MCF 10A (cell line): ENCODE measurements at places on chromosomes 3 and 15.

- DNase-seq, result no peak
Measured at GRCh38 chr15:82951472-82952157, 905 bp downstream of the HOMER2 start.

DNA sequence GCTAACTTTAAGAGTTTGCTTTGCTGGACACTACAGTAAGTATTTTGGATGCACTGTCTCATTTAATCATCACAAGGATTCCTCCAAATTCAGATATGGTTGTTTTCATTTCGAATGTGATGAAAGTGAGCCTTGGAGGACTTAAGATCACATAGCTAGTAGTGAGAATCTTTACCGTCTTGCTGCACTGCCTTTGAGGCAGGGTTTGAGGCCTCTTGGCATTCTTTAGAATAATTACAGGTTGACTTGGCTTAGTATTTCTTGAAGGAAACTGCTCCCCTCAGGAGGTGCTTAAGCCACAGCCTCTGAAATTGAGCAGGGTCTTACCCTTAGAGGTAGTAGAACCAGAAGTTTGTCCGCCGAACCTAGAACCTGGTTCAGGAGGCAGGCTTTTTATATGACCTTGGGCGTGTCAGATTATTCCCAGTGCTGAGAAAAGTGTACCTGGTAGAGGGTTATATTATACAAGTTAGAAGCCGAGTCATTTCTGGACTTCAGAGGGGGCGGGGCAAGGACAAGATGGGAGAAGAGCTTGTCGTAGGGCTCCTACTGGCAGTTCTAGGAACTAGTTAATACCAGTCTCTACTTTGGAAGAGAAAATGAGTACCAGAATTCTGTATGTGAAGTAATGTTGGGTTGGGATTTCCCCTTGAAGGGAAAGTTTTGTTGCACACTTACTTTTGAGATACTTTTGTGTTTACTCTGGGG lies 1.1 kb downstream of the TFG start:
- DNase-seq, result peak; percentile 76

GRCh38 chr3:101988596-101988995 lies 139.3 kb downstream of the NFKBIZ start:
- peak; percentile 30 for DNase-seq

DNA sequence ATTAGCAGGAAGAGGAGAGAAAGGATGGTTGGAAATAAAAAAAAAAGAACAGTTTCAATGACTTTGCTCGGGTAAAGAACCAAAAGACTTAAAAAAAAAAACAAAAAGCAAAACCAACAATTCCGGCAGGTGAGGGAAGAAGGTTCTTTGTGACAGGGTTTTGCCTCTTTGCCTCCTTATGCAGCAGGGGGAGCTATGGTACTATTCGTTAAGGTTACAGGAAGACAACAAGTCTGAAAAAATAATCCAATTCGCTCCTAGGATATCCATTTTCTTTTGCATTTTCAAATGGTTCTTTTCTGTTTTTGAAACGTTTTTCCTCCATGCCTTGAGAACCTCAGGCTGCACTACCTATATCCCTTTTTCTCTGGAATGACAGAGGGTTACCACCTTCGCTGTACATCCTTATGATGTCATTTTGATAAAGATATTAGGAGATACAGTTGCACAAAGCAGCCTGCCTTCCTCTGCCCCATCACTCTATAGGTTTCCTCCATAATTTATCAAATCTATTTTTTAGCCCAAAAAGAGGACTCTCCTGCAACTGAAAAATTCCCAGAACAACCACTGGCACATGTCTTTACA lies 55.0 kb downstream of the CFAP20DC start:
- peak; percentile 83 for DNase-seq

GRCh38 chr15:71581398-71581930 lies 228.9 kb upstream of the NR2E3 start:
- DNase-seq, result no peak
